SHP77 treated with DMSO at 0.1 percent for 48 hours (cell line): ENCODE measurements at places on chromosomes 3 and 15.

DNA sequence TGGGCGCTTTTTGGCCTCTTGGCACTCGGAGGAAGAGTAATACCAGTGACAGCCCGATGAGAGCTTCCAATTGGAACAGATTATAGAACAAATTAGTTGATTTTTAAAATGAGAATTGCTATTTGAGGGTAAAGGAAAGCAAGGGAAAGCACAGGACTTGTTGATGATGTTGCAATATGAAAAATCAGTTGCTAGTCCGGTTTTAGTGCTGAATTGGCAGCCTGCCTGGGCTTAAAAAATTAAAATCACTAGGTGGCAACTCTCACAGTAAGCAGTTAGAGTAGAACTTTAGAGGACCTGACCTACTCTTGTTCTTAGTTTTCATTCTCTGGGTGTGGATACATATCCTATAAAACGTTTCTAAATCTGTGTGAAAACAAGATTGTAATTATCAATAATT is 2.1 kb upstream of the SCAANT1 start:
- DNase-seq, result no peak

- no peak for DNase-seq
Observed at GRCh38 chr3:183275418-183275817, 22.4 kb downstream of the B3GNT5 start.

GRCh38 chr3:111667621-111668239 is 72.6 kb upstream of the ZBED2 start:
- no peak for DNase-seq

- DNase-seq, result no peak
Observed at GRCh38 chr15:101044625-101045235, 125.6 kb downstream of the LRRK1 start.

DNA sequence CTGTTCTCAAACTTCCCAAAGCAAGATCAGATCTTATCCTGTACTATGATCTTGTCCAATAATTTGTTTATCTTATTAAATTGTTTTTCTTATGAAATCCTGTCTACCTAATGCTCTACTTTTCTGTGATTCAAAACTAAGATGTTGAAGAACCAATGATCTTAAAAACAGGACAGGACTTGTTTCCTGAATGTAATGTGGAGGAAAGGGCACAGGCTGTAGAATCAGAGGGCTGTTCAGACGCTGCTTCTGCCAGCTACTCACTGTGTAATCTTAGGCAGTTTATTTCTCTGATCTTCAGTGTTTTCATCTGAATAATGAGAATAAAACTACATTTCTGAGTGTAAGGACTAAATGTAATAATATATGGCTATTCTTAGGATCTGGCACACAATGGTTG is 20.1 kb upstream of the DMXL2 start:
- DNase-seq, result no peak

DNA sequence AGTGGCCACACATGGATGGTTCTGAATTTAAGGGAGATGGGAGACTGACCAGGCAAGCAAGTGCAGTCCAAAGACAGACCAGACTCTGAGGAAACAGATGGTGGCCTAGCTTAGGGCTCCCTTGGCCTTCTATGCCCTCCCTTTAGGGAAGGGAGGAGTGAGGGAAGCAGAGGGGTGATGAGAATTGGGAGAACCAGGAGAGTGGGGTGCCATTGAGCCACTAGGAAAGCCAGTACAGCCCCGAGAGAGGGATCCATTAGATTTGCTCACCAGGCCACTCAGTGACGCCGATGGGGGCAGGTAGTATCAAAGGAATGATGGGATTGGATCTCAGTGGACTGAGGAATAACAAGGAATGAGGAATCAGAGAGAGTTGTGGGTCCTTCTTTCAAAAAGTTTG is 30.4 kb upstream of the HERC1 start:
- no peak for DNase-seq

- DNase-seq, result no peak
Observed at GRCh38 chr3:89808680-89809197, 701.3 kb downstream of the EPHA3 start.

DNA sequence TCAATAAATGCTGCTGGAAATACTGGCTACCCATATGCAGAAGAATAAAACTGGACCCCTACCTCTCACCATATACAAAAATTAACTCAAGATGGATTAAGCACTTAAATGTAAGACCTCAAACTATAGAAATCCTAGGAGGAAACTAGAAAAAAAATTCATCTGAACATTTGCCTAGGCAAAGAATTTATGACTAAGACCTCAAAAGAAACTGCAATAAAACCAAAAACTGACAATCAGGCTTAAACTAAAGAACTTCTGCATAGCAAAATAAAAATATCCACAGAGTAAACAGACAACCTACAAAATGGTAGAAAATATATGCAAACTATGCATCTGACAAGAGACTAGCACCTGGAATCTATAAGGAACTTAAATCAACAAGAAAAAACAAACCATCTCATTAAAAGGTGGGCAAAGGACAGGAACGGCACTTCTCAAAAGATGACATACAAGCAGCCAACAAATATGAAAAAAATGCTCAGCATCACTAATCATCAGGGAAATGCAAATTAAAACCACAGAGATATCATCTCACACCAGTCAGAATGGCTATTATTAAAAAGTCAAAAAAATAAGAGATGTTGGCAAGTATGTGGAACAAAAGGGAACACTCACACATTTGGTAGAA is 47.0 kb downstream of the MYO9A start:
- no peak for DNase-seq

GRCh38 chr3:105349684-105350387 is 16.9 kb upstream of the ALCAM start:
- DNase-seq, result no peak

DNA sequence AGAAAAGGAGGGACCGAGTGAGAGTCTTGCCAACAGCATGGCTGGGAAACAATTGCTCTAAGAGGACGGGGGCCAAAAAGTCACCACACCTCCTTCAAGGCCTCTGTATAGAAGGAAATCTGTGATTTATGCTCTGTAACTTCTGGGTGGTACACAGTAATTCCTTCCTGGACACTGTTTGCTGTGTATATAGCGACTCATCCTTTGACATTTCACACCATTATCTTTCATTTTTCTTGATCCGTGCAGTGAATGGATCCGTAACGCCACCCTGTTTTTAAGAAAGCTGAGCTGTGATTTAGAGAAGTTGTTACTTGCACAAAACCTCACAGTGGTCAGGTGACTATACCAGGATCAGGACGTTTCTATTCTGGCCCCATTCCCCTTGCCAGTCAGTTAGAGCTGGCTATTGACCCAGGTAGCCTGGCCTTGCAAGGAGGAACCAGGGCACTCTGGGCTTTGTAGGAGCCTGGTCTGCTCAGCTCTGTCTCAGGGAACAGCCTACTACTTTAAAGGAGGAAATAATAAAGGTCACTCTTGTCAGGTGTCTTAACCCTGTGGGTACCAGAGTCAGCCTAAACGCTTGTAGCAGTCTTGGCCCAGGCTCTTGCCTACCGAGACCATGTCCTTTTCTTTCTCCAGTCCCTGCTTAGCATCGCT is 86.5 kb upstream of the MYZAP start:
- no peak for DNase-seq

GRCh38 chr3:4943549-4943948 is 35.7 kb upstream of the BHLHE40 start:
- no peak for DNase-seq

- no peak for DNase-seq
Observed at GRCh38 chr3:147422601-147423536, 13.7 kb downstream of the ZIC1 start.

DNA sequence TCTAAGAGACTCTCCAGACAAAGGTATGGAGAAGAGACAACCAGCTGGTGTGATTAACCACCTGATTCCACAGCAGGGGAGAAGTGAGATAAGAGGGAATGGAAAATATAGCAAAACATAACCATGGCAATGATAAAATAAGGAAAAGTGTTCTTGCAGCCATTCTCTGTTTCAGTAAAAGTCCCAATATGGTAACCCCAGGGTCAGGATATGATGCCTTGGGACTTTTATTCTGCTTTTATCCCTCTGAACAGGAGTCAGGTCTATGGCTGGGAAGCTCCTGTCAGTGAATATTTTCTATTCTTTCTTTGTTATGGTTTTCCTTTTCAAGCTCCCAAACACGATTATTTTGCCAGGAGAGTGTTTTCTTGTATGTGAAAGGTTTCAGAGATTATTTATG is 94.2 kb downstream of the SLC9A9 start:
- DNase-seq, result no peak

- DNase-seq, result no peak
Observed at GRCh38 chr15:27339138-27339537, 368.2 kb downstream of the GABRG3 start.

GRCh38 chr3:188915127-188915526 is 256.6 kb upstream of the TPRG1 start:
- no peak for DNase-seq

GRCh38 chr3:158093526-158093925 is 12.7 kb downstream of the SHOX2 start:
- DNase-seq, result no peak

DNA sequence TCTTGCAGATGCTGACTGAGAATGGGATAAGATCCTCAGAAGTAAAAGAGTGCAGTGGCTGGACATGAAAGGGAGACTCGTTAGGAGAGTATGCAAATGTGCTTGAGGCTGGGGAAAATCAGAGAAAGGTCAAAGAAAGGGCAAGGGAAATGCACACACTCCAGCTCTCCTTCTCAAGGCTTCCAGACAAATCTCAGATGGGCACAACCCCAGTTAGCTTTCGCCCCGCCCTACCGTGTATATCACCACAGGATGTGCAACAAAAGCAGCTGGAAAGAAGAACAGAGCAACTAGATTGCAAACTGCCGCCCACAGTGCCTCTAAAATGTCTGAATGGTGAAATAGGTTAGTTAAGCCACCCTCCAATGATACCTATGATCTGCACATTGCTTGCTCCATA is 63.9 kb downstream of the CERS3 start:
- no peak for DNase-seq

GRCh38 chr3:9352917-9353752 is 9.7 kb upstream of the THUMPD3 start:
- peak; percentile 84 for DNase-seq

GRCh38 chr3:6088433-6088832 is 772.5 kb upstream of the GRM7 start:
- no peak for DNase-seq

DNA sequence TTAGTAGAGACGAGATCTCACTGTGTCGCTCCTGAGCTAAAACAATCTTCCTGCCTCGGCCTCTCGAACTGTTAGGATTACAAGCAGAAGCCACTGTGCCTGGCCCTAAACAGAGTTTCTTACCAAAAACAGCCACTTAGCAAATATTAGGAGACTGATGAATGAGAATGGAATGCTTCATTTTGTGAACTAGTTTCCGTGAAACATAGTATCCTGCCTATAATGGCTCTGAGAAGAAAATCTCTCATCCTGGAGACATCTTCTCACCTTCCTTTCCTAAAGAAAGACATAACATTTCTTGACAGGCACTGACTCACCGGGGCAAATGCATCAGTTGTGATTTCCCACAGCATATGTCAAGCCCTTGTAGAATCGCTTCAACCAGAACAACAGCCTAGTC is 44.9 kb downstream of the GJD2 start:
- DNase-seq, result no peak

DNA sequence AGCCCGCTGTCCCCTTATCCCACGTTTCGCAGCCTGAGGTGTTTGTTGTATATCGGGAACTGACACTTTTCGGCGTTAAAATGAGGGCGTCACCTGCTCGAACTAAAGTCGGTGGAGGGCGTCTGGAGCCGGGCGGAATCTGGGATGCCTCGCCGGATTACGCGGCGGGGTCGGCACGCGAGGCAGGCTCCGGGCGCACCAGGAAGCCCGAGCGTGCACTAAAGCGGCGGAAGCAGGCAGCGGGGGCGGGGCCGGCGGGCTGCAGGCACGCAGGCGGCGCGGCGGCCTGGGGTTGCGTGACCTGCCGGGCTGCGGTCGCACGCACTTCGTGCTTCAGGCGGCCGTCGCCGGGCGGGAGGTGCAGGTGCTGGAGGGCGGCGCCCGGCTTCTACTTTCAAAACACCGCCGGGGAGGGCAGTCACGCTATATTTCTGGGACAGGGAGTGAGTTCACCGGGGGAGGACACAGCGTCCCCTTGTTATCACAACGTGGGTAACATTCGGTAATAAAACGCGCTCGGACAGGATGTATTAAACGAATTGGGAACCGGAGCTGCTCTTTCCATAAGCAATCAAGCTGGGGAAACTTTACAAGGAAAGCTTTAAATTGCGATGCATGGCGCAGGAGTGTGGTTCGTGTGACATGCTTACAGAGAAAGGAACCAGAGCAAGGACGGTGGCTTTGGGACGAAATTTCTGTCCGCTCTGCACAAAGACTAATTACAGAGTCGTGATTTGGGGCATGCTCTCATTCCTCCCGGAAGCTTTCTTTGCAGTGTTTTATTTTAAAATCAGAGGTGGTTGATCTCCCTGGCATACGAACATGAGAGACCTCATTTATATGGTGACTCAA is 9.1 kb upstream of the LEKR1 start:
- peak; percentile 74 for DNase-seq

DNA sequence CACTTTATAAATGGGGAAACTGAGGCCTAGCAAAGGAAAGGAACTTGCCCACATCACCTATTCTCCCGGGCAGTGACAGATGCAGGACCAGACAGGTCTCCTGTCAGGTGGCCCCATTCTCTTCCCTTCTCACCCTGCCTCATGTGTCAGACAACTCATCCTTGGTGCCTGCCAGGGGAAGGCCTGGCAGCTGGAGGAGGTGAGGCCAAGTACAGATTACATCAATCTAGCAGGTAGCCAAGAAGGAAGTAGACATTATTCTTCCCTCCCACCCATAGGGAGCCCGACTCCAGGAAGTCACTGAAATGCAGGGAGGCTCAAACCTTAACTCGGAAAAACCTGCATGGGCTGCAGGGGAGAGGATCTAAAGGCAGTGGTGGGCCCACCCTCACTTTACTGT is 39.6 kb downstream of the DAPK2 start:
- no peak for DNase-seq

- DNase-seq, result no peak
Observed at GRCh38 chr3:181457190-181457589, 254.5 kb upstream of the SOX2 start.

- no peak for DNase-seq
Observed at GRCh38 chr3:36520241-36521006, 140.1 kb downstream of the STAC start.

DNA sequence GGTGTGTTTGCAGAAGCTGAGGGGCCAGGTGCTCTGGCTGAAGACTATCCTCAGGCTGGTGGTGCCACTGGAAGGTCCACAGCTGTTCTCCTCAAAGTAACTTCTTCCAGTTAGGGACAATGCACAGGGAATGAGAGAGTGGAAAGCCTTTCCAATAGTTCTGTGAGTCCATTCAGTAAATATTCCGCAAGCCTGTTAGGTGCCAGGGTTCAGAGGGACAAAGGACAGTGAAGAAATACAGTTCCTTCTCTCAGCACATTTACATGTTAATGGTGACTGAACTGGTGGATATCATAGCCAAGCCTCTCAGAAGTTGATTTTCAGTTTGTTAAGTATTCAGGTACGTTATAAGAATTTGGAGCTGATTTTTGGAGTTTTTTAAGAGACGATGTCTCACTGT is 122.5 kb downstream of the C3orf70 start:
- DNase-seq, result no peak
